ENCODE measurements at places on chromosomes 16 and 17.

- DNase-seq: no peak
Observed at GRCh38 chr17:32773856-32774694, 102.8 kb downstream of the MYO1D start.

DNA sequence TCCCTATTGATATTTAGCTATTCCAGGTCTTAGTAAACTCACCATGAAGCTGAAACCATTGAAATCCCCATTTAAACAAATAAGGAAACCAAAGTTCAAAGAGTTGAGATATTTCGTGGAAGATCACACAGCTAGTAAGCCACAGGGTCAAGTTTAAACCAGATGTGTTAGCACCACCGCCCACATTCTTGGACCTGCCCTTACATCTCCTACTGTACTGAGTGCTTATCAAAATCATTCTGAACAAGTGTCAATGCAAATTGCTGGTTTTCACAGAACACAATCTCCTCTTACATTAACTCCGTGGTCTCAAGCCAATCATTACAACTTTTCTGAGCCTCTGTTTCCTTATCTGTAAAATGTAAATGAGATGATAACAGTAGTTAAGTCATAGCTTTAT is 676.2 kb downstream of the CDH11 start:
- DNase-seq: no peak

- DNase-seq: no peak
Observed at GRCh38 chr17:50573866-50574611, 13.5 kb downstream of the CACNA1G start.

GRCh38 chr17:37766971-37767370 is 22.1 kb upstream of the HNF1B start:
- DNase-seq: no peak

DNA sequence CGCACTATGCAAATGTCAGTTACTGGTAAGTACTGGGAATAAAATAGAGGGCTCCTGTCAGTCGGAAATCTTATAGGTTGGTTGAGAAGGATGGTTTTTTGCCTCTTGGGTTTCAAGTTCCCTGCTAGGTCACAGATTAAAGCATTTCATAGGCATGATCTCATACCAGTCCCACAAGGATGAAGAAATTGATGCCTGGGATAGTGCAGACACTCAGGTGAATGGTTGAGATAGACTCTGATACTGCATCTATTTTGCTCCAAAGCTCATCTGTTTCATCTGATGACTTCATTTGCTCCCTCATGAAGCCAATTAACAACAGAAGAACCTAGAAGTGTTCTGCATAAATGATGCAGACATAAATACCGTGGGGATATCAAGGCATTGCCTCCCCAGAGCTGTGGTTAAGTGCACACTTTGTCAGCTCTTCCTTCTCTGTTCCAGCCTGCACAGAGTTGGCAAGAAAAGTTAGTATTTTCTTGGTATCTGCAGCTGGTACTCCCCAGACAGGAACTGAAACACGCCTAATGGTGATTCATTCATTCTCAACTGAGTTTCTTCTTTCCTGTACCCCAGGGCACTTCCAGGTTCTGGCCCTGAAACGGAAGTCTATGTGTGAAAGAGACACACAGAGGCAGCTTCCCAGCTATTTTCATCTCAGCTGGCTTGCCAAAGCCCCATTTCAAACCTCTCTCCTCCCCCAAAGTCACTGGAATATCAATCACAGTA is 418.3 kb upstream of the SALL1 start:
- DNase-seq: no peak

DNA sequence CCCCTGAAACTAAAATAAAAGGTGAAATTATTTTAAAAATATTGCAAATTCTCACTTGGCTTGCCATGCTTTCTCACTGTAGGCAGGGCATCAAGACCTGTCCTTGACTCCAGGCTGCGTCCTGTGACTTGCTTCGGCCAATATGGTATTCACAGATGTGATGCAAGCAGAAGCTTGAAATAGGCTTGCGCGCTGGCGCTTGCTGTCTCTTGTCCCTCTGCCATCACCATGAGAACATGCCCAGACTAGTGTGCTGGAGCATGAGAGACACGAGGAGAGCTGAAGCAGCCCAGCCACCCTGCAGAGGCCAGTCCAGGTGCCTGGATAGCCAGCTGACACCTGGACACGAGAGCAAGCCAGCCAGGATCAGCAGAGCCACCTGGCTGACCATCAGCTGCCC is 21.8 kb upstream of the ZKSCAN2 start:
- DNase-seq: no peak

- peak; percentile 11 for DNase-seq
Observed at GRCh38 chr17:4433515-4434031, at the start of gene SPNS3. SPNS3 (plus strand) TSS chr17:4433940; CDS start chr17:4433968, 28 bp downstream.

GRCh38 chr16:66894948-66895688 is 14.8 kb downstream of the PDP2 start:
- DNase-seq: peak; percentile 22
